ENCODE measurements at places on chromosomes 11 and 22.
A peak's percentile ranks its signal among the peaks of the same experiment; 100 is the strongest.

GRCh38 chr11:118633979-118634378, 26.6 kb downstream of the PHLDB1 start:
- DNase-seq: no peak

GRCh38 chr22:44530569-44530968, 32.5 kb upstream of the RTL6 start:
- no peak for DNase-seq

- DNase-seq: peak; percentile 88
These were observed 335.4 kb upstream of the NCAM1 start for GRCh38 chr11:112625814-112626213.

GRCh38 chr22:30318799-30319419, 7.8 kb downstream of the TBC1D10A start:
- no peak for DNase-seq

GRCh38 chr22:22462813-22463567, 45.6 kb downstream of the ZNF280B start:
- DNase-seq: peak; percentile 21

- no peak for DNase-seq
These were observed 39.7 kb upstream of the GLYAT start for GRCh38 chr11:58771458-58771855.

- DNase-seq: peak; percentile 60
These were observed 839 bp downstream of the CEP164 start for GRCh38 chr11:117328375-117329010.

- DNase-seq: no peak
These were observed 38.9 kb upstream of the LUZP2 start for GRCh38 chr11:24457985-24458384.

DNA sequence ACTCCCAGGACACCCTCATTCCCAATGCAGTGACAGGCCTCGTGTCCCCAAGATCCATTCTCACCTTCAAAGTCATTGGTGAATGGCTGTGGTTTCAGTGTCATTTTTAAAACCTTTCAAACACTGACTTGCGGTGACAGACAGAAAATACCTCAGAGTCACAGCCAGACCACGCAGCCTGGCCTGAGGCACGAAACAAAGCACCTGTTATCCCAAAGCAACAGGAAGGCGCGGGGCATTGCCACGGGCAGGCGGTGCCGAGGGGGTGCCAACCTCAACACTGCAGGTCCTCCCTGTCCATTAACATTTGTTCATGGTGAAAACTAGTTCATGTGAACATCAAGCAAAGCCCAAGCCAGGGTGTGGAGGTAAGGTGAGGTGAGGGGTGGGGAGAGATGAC, 38.2 kb downstream of the RPUSD4 start:
- no peak for DNase-seq

DNA sequence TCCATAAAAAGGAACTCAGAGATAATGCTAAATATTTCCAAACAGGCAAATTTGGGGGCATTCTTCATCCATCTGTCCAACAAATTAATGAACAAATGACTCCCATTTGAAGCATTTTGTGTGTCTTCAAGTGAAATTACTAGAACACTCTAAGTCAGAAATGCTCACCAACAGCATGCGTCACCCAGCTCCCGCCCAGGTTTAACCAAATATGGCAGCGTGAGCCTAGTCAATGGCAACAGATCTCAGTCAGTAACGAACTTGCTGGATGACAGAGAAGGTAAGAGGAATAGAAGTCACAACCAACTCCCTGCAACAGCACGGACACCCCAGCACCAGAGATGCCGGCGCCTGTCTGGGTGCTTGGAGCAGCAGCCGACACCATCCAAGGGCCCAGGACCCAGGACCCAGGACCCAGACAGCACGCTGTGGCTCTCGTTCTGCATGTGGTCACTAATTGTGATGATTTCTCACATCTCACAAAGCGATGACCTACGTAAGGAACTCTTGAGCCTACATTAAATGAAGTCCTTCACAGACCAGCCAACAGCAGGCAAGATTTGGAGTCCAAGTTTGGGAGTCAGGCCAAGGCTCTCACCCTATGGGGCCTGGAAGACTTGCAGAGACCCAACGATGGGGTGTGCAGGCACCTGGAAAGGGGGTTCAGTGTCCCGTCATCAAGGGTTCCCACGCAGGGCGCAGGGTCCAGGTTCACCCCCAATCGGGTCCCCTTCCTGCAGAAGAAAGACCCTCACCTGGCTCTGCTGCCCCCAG, 556.9 kb downstream of the BRD1 start:
- no peak for DNase-seq

DNA sequence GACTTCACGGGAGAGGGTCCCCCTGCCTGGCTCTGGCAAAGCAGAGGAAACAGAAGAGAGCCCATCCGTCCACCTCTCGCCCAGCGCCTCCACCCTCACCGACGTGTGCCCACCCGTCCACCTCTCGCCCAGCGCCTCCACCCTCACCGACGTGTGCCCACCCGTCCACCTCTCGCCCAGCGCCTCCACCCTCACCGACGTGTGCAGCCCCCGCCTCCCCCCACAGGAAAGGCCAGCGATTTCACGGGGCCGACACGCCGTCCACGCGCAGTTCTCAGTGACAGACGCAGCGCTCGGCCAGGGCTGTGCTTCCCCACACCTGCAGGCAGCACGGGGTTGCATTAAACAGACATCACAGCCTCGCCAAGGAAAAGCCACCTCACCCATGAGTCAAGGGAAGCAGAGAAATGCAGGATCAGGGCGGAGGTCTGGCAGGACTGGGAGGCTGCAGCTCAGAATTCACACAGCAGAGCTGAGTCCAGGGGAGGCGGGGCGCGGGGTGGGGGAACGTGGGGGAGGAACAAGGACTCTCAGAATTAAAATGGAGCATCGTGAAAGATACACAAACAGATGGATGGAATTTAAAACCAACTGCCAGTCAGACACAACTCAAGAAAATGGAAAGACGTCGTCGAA, 377.7 kb downstream of the BRD1 start:
- DNase-seq: no peak

- DNase-seq: peak; percentile 65
These were observed 13.1 kb downstream of the UBASH3B start for GRCh38 chr11:122668562-122669090.

DNA sequence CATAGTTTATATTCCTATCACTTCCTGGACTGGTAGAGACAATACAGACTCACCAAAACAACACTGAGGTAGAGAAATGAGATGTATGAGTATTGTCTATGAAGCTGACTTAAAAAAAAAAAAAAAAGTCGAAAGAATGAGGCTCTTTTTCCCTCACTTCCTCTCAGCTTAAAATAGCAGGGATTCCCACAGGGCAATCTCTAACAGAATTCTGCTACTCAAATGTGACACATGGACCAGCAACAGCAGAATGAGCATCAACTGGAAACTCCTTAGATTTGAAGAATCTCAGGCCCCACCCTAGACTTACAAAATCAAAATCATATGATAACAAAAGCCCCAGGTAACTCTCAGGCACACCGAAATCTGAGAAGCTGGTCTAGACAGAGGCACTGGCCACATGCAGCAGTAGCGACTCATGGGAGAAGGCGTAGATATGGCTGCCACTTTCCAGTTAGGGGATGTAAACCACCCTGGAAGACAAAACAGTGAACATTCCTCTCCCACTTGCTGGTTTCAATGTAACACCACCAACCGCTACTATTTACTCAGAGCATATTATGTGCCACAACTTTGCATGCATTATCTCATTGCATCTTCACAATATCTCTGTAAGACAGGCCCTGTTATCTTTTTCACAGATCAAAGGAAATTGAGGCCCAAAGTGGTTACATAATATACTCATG, 128.0 kb downstream of the RBFOX2 start:
- DNase-seq: peak; percentile 89

DNA sequence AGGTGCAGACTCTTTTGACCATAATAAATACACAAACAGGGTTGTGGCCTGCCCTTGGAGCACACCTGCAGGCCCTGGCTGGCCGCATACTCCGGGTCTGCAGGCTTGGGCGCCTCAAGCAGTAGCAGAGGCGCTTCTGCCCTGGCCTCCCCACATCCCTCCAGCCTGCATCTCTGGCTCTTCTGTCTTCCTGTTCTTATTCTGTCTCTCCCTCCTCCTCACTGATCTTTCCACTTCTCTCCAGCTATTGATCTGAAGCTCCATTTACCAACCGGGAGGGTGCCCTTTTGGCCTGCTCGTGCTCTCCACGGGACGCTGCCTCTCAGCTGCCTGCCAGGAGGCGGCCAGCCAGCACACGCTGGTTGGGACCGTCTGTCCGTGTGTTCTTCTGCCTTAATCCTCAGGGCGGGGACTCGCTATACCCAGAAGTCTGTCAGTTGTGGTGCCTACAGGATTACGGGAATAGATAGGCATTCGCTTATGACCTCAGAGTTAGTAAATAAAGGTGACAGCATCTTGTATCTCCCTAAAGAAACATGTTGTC, 5.2 kb downstream of the UPB1 start:
- peak; percentile 91 for DNase-seq

GRCh38 chr11:103370076-103370475, 260.9 kb downstream of the DYNC2H1 start:
- DNase-seq: no peak

DNA sequence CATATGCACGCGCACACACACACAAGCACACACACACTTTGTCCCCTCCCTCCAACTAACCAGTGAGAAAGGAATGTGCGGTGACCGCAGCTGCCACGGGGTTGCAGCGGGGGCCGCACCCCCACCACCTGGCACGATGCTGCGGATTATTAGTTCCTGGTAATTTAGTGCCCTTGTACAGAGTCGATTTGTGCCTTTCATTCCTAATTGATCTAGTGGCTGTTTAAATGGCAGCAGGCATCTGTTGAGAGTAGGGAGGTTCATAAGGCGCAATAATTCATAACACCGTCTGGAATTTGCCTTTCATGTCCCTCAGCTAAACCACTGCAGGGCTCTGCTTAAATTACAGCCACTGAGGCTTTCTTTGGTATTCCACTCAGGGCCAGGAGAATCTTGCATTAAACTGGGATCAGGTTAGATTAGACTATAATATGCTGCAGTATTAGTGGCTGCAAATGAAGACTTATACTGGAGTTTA, 113.7 kb downstream of the FEZ1 start:
- no peak for DNase-seq

GRCh38 chr22:23218867-23219251, 38.5 kb downstream of the BCR start:
- DNase-seq: no peak

DNA sequence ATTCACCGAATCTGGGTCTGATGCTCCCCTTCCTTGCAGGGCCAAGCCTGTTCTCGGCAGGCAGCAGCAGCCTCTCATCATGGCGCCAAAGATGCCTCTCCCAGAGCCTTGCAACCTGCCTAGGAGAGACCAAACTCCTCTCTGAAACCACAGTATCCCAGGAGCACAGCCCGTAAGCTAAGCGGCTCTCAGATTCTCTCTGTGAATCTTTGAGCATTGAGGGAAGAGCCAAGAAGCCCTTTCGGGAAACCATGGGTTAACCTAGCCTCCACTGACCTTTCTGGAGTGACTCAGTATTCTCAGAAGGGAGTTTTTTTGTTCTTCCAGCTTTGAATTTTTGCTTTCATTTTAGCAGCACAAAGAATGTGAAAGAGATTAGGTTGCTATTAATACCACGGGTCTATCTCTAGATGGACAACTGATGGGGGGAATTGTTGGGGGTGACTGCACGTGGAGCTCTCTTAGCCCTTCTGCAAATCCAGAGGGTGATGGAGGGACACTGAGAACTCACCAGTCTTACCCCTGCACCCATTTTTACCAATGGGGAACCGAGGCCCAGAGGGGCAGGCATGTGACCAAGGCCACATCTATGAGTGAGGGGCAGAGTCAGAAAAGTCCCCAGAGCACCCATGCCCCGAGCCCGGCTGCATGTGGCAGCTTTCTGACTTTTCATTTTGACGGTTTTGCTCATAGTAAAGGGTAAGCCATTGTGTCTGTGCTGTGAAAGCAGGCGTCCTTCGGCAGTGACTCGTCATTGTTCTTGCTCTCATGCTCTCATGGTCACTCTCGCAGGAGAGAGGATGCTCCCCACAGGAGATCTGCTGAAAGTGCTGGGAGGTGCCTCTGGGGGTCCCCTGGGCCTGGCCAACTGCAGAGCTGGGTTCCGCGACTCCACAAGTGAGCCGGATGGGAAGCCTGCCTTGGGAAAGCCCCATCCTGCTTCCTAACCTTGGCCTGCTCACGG, 36.0 kb downstream of the IRAG1 start:
- no peak for DNase-seq

DNA sequence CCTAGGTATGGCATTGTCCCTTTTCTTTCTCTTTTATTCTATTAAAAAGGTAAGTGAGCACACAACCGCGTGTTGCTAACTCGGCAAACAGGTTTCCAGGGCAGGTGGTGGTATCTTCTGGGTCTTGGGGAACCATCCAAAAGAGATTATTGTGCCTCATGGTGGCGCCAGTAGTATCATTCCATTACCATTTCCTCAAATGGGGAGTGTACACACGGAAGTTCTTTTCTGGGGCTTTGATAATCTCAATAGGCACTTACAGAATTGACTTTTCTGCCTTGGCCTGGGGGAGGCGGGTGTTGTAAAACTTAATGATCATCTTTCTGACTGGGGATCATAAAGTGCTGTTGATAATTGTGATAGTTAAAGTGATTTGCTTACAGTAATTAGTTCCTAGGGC, 234.1 kb downstream of the KIRREL3 start:
- no peak for DNase-seq

DNA sequence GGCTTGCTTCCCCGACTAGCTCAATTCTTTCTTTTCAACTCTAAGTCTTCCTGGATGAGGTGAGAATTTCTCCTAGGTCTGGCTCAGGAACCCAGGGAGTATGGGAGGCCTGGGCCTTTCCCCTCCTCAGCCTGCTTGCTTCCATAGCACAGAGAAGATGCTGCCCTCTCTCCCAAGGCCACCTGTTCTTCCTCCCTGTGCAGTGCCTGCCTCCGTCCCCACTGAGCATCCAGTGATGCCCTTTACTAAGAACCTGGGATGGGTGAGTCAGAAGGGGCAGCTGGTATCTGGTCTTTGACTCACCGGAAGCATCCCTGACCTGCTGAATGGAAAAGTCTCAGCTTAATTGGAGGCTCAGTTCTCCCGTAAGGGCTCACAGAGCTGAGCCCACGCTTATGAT, 607.9 kb downstream of the BUD13 start:
- no peak for DNase-seq

GRCh38 chr11:34682825-34683224, 61.9 kb downstream of the EHF start:
- DNase-seq: peak; percentile 80

DNA sequence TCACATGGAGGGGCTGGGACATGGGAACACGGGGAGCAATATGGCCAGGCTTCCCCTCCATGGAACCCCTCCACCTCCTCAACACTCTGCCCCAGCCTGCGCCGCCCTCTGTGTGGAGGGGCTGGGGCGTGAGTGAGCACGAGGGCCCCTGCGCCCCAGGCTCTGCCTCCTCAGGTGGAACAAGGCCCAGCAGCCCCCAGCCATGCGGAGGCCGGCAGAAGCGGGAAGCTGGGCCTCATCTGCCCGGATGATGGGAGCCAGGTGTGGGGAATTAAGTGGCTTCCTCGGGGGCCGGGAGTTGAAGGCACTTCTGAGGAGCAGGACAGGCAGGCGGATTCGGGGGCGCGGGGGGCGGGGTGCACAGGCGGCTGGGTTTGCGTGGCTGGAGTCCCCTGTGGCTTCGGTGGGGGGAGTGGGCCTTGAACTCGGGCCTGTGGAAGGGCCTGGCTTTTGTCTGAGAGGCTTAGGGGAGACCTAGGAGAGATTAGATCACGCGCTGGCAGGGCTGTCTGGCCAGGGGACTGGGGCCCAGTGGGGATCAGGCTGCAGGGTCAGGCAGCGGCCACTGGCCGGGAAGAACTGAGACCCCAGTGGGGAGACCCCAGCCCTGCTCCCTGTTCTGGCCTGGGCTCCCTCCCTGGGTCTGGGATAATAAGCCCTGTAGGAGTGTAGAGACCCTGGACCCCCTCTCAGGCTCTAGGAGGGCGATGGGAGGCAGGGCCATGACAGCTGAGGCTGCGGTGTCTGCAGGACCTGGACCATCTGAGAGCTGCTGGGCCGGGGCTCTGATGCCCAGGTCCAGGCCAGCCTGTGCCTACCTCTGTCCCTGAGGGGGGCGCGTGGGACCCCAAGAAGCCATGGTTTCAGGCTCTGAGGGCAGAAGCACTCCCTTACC, 13.3 kb downstream of the PRR33 start:
- no peak for DNase-seq
